ENCODE measurements at places on chromosomes 7 and 10. TPM values are rescaled to one million over a fixed set of nuclear protein-coding genes. Genes with fewer than 3 reads are reported as not detected.

GRCh38 chr10:4246881-4247358 is 461.9 kb upstream of the KLF6 start:
- peak; percentile 84 for DNase-seq

DNA sequence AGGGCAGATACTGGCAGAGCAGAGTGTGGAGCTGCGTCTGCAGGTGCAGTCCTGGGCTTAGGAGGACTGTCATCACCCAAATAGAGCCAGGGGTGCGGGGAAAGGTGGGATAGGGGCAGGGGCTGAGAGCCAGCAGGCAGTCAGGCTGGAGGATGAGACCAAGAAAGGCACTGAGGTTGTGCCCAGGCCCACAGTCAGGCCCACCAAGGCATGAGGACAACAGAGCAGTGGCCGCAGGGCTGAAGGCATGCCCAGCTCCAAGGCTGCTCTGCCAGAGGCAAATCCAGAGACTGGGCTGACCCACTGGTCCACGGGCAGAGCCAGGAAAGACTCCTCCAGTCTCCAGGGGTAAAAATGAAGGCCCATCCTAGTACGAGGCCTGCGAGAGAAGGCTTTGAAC is 24.4 kb upstream of the GATAD1 start:
- DNase-seq: no peak

- no peak for DNase-seq
Measured at GRCh38 chr10:1199345-1199673, 143.1 kb downstream of the WDR37 start.

GRCh38 chr10:123997486-123998196 is 95.8 kb downstream of the CHST15 start:
- DNase-seq: peak; percentile 94

- peak; percentile 44 for DNase-seq
Measured at GRCh38 chr7:106793015-106793975, 71.8 kb upstream of the PIK3CG start.

DNA sequence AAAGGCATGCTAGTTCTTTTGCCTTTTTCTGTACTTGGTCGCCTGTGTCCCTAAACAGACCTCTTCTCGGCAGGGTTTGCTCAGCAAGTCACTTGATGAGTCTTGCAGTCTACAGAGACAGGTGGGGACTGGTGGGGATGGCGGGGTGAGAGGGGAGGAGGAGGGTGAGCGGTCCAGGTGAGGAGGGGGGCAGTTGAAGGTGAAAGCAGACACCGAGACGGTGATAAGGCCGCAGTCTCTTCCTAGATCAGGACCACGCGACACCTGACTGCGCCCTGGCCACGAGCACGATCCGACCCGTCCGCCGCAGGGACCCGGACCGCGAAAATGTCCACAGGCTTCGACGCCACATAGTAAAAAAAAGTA is 566 bp downstream of the ASNS start:
- DNase-seq: peak; percentile 7

C10orf105 gene
- total RNA-seq: not detected

FAM24A gene
- total RNA-seq: not detected

SPDYE18 gene
- total RNA-seq: 0.13 TPM
